Stimulated activated CD4-positive, alpha-beta T cell treated with anti-CD3 and anti-CD28 coated beads, TNF-alpha, amount 100 ng/mL, for 4 hours (primary cell): ENCODE measurements at places on chromosomes 2 and 18.

DNA sequence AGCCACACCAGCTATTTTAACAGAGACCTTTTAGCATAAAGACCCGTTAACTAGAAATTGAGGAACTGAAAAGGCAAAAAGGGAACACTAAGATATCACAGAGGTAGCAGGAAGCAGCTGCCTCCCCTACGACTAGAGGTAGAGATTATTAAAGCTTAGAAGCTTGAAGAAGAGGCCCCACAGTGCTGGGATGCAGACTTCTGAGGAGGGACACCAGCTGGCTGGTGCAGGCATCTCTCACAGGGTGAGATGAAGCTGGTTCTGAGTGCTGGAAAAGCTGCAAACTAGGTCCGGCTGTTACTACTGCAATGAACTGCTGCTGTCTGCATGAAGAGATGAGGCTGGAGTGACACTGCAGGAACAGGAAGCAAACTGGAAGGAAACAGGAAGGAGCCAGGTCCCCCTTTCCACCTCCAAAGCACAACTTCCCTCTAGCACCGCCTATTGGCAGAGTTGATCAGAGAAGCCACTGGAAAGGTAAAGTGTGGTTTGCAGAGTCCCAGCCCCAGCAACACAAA lies 61.2 kb upstream of the MRPS9 start:
- DNase-seq = no peak

DNA sequence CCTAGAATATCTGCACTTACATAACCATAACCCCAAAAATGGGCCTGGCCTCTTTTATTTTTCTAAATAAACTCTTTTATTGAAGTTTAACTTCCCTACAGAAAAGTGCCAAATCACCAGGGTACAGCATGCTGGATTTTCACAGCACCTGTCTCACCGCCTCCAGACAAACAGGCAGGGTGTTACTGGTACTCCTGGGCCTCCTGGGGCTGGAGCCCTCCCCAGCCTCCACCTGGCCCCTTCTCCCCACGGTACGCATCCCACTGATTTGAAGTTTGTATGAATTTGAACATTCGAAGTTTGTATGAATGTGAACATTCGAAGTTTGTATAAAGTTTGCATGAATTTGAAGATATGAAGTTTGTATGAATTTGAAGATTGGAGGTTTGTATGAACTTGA lies 232.1 kb downstream of the NDUFA10 start:
- DNase-seq = no peak

DNA sequence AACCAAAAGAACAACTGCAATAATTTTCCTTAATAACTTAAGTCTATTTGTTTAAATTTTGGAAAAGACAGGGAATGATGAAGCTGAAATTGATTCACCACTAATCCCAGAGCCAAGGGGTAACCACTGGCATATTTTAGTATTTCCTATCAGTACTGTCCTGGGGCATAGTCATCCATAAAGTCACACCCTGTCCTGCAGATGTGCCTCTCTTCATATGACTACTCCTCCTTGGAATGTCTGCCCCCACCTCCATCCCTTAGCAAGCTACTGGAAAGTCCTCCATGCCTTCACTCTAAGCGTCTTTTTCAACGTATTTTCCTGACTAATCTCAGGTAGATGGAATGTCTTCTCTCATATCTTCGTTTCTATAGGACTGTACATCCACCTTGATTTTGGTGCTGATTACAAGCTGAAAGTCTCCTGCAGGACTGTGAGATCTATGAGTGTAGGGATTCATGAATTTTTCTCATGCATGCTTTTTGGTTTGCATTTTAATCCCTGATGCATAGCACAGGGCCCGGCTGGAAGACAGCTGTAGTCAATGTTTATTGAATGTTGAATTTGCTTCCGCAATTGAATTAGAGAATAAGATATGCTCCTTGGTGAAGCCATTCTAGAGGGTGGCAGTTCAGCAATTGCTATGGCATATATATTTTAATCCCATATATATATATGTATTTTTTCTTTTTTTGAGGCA lies 85.6 kb downstream of the MOGAT1 start:
- DNase-seq = no peak

DNA sequence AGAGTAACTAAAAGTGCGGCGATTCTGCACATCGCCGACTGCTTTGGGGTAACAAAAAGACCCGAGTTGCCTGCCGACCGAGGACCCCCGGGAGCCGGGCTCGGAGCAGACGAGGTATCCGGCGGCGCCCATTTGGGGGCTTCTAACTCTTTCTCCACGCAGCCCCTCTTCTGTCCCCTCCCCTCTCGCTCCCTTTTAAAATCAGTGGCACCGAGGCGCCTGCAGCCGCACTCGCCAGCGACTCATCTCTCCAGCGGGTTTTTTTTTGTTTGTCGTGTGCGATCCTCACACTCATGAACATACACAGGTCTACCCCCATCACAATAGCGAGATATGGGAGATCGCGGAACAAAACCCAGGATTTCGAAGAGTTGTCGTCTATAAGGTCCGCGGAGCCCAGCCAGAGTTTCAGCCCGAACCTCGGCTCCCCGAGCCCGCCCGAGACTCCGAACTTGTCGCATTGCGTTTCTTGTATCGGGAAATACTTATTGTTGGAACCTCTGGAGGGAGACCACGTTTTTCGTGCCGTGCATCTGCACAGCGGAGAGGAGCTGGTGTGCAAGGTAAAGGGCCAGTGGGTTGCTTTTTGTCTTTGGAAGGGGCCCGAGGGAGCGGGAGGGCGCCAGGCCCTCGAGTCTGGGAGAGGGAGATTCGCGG lies 1.4 kb downstream of the TRIB2 start:
- DNase-seq = peak; percentile 22

- no peak for DNase-seq
Observed at GRCh38 chr18:45412577-45412976, 202.7 kb upstream of the SLC14A2 start.

- no peak for DNase-seq
Observed at GRCh38 chr2:23867449-23867848, 59.5 kb downstream of the ATAD2B start.

- DNase-seq = peak; percentile 8
Observed at GRCh38 chr2:232438951-232439757, 16.8 kb upstream of the ALPI start.

DNA sequence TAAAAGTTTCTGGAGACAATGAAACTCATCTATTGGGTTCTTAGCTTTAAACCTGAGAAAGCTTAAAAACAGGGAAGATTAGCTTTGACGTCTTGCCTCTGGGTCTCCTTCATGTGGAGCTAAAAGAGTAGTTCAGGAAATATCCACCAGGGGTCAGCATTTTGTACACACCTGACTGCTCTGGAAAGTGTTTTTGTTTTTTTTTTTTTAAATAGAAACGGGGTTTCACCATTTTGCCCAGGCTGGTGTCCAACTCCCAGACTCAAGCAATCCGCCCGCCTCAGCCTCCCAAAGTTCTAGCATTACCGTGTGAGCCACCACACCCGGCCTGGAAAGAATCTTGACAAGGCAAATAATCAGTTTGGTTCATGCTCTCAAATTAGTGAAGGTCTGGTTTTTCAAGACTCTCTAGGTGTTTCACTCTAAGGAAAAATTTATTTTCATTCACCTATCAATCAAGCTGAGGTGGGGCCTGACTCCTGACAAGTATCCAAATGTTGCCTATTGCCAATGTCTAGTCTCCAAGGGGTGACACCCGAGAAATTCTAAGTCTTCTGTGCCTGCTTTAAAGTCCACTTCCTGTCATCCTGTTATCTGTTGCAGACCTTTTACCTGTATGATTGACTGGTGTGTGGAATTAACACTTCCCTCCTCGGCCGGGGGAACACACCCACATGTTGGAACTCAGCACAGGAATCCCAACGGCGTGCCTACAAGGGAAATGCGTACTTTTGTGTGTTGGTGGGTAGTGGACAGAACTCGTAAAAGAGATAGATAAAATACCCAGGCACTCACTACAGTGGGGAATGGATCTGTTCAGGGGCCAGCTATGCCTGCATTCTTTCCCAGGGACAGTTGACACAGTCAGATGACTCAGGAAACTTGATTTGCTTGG lies 11.3 kb downstream of the IL1RN start:
- no peak for DNase-seq

DNA sequence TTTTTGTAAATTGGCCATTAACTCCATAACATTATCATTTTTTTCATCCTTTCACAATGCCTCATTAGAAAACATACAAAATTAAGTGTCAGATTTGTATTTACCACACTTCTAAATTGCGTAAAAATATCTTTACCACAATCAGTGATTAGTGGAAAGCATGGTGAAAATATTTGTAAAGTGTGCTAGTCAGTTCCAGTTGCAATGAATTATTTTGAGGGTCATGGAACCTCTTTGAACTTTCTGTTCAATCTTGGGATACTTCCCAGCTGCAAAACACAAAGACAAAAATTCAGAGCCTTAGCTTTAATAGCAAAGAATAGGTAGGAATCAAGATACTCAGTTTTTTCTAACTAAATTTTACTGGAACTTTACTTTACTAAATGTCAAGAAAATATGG lies 4.0 kb upstream of the COL3A1 start:
- DNase-seq = no peak

DNA sequence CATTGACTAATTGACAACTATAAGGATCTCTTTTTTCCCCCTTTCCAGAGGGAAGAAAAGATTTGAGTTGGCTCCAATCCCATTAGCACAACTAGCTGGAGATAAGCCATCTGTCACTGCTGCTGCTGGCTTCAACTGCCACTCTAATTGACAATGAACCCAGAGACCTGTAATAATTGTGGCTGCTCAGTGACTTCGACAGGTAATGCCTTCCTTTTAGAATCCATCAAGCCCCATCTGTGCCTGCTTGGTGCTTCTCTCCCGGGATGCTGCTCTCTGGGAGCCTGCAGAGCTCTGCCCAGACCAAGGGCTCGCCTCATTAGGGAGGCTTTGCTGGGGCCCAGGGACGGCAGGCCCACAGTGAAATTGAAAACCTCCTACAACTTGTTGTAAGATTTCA lies 376.7 kb upstream of the SOX11 start:
- no peak for DNase-seq

- DNase-seq = no peak
Observed at GRCh38 chr18:72935744-72936143, 68.0 kb upstream of the NETO1 start.

DNA sequence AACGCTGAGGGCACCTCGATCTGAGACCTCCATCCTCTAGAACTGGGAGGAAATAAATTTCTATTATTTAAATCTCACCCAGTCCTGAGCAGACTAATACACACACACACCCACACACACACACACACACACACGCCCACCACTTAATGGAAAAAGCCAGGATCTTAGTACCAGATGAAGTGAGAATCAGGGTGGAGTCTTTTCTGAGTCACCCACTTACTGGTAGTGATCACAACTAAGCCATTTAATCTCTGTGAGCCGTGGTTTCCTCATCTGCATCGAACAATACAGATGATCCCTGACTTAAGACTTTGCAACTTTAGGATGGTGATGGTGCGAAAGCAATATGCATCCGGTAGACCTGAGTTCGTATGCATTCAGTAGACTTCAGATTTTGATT lies 18.6 kb downstream of the THNSL2 start:
- no peak for DNase-seq

- DNase-seq = peak; percentile 44
Observed at GRCh38 chr18:3771121-3771971, 321.4 kb downstream of the TGIF1 start.

GRCh38 chr2:178455947-178456346 lies 4.8 kb downstream of the PJVK start:
- DNase-seq = no peak

DNA sequence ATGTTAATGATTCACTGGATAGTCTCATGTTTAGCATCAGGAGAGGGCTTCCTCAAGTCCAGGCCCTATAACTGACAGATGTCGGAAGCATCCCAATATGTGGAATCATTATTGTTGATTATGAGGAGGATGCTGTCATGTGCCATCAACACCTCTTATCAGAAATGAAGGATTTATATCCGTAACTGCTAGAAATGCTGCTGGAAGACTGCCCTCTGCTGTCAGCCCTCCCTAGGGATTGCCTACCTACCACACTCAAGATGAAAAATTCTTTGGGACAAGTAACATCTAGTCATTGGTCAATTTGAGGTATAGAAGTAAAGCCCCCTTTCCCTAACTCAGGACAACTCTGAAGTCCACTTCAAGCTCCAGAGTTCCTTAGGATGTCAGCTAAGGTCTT lies 1166.5 kb upstream of the NXPH2 start:
- no peak for DNase-seq

- no peak for DNase-seq
Observed at GRCh38 chr2:160868891-160869290, 291.3 kb upstream of the TANK start.

GRCh38 chr2:240933048-240933965 lies 27.2 kb downstream of the CROCC2 start:
- no peak for DNase-seq

DNA sequence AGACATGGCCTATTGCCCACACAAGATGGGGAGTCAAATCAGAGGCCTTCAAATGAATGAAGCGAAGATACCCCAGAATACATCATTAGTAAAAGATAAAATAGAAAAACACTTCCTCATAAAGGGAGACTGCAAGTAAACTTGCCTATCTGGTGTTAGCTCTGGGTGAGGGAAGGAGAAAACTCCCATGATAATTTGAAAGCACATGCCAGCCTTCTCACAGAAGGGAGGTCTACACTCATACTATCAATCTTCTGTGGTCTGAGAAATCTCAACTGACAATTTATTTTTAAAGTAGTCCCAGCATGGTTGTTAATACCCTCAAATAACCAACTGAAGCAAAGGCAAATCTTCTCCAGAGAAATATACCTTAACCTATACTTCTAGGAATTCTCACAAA lies 75.4 kb downstream of the EXOC6B start:
- no peak for DNase-seq

- DNase-seq = no peak
Observed at GRCh38 chr2:26658691-26659346, 17.7 kb upstream of the CIB4 start.

DNA sequence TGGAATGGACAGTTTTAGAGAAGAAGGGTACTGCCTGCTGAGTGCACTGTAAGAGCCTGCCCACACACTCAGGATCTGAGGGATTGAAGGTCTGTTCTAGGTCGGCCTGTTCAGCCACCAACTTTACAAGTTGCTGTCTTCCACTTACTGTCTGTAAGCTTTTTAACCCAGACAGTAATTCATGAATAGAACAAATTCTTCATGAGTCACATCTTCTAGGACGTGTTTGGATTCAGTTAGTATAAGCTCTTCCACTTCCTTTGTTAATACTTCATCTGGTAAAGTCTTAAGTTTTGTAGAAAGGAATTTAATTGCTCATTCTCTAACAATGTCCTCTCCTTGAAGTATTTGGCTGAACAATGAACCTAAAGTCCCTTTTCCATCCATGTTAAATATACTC lies 74.6 kb downstream of the PDE11A start:
- DNase-seq = no peak

- DNase-seq = no peak
Observed at GRCh38 chr2:206989311-206989710, 50.0 kb downstream of the CPO start.

DNA sequence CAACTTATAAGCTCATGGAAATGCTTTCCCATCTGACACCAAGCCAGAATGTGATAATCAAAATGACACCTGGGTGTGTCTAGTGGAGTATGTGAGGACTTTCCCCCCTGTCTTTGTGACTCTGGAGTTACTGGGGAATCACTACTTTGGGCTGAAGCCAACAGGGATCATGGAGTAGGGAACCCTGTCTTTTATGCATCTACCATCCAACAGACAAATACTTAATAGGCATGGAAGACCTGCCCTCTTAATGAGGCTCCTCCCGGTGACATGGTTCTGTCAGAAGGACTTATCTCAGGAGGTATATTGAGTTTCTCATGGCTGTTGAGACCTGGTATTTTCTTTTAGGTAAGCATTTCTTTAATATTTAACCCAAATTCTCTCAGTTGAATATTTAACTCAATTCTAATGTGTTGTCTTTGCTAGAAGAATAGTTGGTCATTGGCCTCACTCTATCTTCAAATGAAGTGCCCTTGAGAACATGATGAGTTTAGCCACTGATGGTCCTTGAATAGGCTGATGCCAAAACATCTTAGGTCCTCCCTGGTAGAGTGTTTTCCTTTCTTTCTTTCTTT lies 42.1 kb downstream of the TGIF1 start:
- no peak for DNase-seq
